Transverse colon (tissue), 4 donors: ENCODE measurements at places on chromosomes 11 and 22.

GRCh38 chr22:29799217-29799680 is 32.1 kb downstream of the UQCR10 start:
- DNase-seq: peak; percentile 70

- DNase-seq: no peak
Observed at GRCh38 chr11:61042961-61043540, 59.2 kb upstream of the CD5 start.

DNA sequence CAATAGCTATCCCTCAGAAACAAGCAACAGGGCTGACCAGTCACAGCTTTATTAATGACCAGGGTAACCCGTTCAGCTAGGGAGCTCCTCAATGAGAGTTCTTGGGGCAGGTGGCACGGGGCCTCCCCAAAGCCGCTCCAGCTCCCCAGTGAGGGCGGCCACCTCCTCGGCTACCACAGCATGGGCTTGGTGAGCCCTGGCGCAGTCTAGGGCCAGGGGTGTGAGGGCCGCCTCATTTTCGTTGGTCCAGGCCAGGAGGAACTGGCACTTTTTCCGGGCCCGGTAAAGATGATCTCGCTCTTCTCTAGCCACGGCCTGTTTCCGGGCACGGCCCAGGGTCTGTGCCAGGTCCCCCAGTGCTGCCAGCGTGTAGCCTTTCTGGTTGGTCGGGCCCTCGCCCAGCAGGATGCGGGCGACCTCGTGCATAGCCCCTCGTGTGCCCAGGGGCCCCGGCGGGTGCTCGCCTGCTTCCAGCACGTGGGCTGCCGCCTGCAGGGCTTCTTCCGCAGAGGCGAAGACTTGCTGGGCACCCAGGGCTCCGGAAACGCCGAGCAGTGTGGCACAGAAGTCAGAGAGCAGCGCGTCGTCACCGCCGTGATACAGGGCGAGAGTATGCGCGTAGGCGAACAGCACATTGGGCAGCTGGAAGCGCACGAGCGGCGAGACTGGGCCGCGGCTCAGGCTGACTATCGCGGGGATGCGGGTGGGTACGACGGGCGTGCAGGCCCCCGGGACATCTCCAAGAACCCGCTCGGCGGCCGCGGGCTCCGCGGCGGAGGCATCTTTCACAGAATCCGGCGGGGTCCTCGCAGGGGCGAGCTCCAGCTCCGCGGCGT is 913 bp downstream of the ZNHIT2 start:
- no peak for DNase-seq

DNA sequence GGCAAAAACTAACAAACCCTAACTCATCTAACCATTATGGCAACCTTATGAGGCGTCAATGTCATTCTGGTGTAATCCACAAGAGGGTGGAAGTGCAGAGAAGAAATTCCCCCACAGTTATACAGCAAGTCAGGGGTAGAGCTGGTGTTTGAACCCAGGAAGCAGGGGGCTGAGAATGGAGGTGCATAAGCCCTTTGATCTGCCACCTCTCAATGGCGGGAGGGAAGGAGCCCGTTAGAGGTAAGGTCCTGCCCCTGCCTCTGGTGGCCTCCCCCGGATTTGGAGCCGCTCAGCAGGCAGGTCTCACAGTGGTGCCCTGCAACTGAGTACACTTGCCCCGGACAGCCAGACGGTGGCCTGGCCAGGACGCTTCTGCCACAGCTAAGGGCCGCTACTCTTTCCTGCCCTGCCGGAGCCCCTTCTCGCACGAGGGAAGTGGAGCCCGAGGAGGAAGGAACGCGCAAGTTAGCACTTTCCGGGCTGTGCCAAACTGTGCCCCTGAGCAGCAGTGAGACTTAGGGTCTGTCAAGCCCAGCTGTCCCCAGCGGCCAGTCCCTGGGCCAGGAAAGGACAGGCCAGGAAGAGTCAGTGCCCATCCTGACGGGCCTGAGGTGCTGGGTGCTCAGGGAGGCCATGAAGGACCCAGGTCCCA is 1.1 kb downstream of the FXYD2 start:
- DNase-seq: peak; percentile 13

GRCh38 chr22:48491451-48491941 is 1336.2 kb downstream of the BRD1 start:
- no peak for DNase-seq

- no peak for DNase-seq
Observed at GRCh38 chr11:46427364-46427763, 35.8 kb upstream of the CHRM4 start.

DNA sequence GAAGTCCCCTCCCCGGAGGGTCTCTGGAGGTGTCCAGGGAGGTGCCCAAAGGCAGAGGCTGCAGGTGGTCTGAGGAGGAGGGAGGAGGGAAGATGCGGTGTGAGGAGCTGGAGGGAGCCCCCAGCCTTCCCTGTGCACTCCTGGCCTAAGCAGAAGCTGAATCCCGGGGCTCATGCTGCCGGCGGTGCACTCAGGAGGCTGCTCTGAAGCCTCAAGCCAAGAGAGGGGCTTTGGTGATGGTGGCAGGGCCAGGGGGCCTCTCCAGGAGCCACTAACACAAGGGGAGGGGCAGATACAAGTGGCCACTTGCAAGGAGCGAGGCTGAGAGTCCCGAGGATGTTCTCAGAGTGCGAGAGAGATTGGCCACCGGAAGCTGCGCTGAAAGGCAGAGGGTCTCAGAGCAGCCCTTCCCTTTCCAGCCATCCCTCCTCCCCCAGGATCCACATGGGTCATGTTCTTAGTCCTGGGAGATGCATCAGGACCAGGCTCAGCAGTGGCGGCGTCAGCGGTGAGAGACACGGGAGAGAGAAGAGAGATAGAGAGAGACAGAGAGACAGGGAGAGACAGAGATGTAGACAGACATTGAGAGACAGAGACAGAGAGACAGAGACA is 774 bp upstream of the MRGPRG start:
- peak; percentile 6 for DNase-seq

GRCh38 chr11:32221476-32222032 is 130.7 kb downstream of the RCN1 start:
- DNase-seq: no peak

- no peak for DNase-seq
Observed at GRCh38 chr11:46343520-46343919, 3.7 kb upstream of the DGKZ start.
